ENCODE measurements at places on chromosomes 2 and 18. TPM values are rescaled to one million over a fixed set of nuclear protein-coding genes. Genes with fewer than 3 reads are reported as not detected.

Gene PSMG2
- total RNA-seq: 107 TPM

Gene PSTPIP2
- total RNA-seq: not detected

Gene CAPG
- 417 TPM for total RNA-seq

Gene TMEFF2
- not detected for total RNA-seq

Gene SCYGR4
- not detected for total RNA-seq

Gene KRTCAP3
- 62.9 TPM for total RNA-seq

Gene ZAP70
- total RNA-seq: not detected

Gene ABCG8
- not detected for total RNA-seq

Gene RNF152
- not detected for total RNA-seq

Gene COL6A3
- 0.57 TPM for total RNA-seq

Gene MYO3B
- total RNA-seq: 6.7 TPM

Gene GKN1
- total RNA-seq: not detected
